NCI-H146 (cell line): ENCODE measurements at places on chromosomes 1 and 21.

- DNase-seq: no peak
Observed at GRCh38 chr1:193103759-193104501, 1.3 kb downstream of the GLRX2 start.

- DNase-seq: no peak
Observed at GRCh38 chr21:40047211-40047610, 180.0 kb downstream of the PCP4 start.

DNA sequence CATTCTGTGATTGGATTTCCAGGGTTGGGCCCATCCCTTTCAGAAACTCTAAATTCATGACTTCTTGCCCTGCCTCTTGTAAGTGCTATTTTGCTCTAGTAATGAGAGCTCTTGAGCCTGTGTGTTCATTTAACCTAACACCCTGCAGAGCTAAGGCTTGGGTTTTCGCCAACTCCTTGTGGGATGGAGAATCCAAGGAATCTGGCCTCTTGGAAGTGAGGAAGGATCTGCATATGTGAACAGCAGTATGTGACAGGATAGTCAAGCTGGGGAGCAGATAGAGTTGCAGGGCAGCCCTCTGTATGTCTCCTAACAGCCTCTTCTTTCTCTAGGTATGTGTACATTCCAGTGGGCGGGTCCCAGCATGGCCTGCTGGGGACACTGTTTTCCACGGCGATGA, 258.9 kb downstream of the HHAT start:
- no peak for DNase-seq

GRCh38 chr1:193219391-193219790, 33.0 kb upstream of the B3GALT2 start:
- no peak for DNase-seq

GRCh38 chr1:3373175-3373574, 81.3 kb upstream of the ARHGEF16 start:
- no peak for DNase-seq

- no peak for DNase-seq
Observed at GRCh38 chr1:115327270-115327669, 10.8 kb downstream of the NGF start.

DNA sequence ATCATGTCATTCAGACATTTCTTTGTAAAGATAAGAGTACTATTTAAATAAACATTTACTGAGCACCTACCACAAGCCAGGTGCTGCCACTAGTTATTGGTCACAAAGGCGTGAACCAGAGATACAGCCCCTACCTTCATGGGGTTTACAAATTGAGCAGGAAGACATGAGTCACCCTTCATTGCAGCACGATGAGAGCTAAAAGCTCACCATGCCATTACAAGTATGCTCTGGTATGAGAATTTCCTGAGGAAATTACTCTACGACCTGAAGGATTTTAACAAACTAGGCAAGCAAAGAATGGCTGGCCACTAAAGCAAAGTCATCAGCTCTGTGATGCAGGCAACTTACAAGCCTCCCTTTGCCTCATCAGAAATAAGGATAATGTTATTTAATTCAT, 346.8 kb downstream of the BRINP2 start:
- no peak for DNase-seq

DNA sequence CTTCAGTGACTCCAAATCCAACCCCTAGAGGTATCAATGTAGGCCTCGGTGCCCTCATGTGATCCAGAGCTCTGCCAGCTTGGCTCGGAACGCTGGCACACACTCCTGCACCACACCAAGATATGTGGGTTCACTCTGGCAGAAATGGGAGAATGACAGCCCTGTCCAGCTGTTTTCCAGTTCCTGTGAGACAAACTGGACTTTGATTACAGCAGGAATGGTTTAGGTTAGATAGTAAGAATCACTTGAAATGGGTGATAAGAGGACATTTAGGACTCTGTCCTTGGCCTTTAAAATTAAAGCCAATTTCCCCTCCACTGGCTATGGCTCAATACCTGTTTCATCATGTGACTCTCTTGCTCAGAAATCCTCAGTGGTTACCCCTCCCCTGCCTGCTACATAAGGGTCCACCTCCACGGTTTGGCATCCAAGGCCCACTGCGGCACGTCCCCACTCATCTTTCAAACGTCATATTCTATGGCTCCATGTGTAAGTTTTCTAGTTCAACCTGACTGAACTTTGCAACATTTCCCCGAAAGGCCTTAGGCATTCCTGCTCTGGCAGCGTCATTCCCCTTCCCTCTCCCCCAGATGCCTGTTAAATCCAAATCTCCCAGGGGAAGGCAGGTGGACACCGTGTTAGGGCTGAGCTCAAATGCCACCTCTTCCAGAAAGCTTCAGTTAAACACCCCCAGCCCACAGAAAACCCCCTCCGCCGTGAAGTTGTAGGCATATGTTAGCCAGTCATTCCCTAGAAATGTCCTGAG, 44.7 kb downstream of the PLEKHA6 start:
- DNase-seq: no peak

DNA sequence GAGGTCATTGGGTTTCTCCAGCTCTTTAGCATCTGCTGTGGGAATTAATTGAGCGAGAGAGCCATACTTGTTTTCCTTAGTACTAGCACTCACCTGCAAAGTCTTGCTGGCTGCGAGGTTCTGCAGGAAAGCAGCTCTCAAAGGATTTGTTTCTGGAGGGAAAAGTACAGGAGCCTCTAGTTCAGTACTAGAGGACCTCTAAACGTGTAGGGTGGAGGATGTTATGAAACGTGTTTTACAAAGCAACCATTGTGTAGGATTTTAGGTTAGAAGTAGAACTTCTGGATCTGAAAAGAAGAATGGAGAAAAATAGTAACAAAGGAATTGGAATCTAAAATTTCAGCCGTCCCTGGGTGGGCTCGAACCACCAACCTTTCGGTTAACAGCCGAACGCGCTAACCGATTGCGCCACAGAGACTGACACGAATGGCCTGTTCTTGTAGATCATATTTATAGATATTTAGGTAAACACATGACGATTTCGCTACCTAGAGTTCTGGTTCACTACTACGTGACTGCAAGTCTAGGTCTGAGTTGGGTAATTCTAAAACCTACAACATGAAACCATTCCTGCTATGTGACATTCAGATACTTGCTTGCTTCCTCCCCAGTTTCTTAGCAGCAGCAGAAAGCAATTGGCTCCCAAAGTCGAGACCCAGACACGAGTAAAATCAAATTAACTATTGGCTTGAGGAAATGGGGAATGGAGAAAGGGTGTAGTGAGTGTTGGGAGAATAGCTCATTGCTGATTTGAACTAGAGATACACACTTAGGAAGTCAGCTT, 60.2 kb upstream of the CFAP126 start:
- DNase-seq: no peak

DNA sequence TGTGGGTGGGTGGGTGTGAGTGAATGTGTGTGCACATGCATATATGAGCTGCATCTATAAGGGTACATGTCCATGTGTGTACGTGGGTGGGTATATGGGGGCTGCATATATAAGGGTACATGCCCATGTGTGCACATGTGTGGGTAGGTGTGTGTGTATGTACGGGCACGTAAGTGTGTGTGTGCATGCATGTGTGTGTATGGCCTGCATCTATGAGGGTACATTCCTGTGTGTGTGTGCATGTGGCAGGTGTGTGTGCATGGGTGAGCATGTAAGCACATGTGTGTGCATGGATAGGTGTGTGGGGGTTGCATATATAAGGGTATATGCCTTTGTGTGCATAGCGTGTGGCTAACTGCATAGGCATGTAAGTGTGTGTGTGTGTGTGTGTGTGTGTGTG, 181.0 kb upstream of the ARHGEF16 start:
- no peak for DNase-seq
